Stimulated activated CD4-positive, alpha-beta T cell treated with anti-CD3 and anti-CD28 coated beads, Interleukin-1b, Interleukin-23, amount 100 ng/mL, for 1 hour (primary cell): ENCODE measurements at places on chromosomes 7 and 10.

DNA sequence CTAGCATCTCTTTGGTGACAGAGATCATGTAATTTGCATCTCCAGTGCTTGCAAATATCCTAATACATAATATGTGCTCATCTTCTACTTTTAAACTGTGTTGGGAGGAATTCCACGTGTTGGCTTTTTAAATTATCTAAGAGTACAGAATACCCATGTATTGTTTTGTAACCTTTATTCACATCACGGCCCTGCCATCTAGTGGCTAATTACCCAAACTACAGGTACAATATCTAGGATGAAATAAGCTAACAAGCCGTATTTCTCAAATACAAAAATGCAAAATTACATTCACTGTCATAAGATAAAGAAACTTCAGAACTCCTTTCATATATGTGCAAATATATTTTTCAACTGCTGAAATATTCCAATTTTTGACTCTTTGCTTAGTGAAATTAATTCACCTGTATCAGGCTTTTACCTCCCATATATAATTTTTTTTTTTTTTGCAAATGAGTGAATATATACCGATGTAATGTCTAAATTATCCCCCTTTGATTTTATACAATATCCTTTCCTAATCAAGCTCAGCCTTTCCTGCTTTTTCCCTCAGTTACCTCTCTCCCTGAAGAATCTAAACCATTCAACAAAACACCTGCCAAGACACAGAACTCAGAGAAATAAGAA is 30.3 kb upstream of the LSM8 start:
- DNase-seq = no peak

- DNase-seq = no peak
Observed at GRCh38 chr10:124035928-124036558, 57.4 kb downstream of the CHST15 start.

GRCh38 chr7:102403563-102403962 is 7.4 kb downstream of the PRKRIP1 start:
- no peak for DNase-seq

GRCh38 chr7:103487419-103487818 is 41.4 kb upstream of the SLC26A5 start:
- DNase-seq = no peak

GRCh38 chr10:15775513-15775912 is 55.8 kb upstream of the ITGA8 start:
- DNase-seq = no peak

GRCh38 chr10:82037076-82037475 is 162.1 kb downstream of the NRG3 start:
- no peak for DNase-seq

DNA sequence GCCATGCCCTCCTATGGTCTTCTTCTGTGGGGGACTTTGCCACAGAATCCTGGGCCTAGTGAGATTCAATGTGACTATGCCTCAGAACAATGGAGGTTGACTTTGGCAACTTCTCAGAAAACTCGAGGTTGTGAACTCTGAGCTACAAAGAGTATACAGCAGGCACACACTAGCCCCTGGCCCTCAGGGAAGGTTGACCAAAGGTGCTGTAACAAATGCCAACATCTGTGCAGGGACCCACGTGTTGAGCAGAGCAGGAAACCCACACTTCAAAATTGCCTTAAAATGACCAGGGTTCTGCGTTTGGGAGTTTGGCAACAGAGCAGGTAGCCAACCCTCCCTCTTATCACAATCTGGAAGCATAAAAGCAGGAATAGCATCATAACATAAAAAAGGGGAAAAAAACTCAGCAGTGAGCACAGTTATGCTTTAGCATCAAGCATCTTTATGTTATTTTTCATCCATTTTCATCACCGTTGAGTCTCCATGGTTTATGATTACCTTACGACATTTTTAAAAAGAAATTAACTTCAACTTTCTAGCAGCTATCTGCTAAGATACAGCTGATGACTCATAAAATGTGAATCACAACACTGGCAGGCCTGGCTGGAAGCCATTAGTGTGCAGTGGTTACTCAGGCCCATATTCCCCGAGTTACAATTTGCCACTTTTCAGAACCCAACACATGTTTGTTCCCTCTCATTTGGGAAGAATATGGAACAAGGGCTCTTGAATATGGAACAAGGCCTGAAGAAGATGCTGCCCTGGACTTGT is 11.1 kb downstream of the PRLHR start:
- DNase-seq = no peak

GRCh38 chr7:30168835-30169573 is 34.2 kb downstream of the MTURN start:
- DNase-seq = no peak

DNA sequence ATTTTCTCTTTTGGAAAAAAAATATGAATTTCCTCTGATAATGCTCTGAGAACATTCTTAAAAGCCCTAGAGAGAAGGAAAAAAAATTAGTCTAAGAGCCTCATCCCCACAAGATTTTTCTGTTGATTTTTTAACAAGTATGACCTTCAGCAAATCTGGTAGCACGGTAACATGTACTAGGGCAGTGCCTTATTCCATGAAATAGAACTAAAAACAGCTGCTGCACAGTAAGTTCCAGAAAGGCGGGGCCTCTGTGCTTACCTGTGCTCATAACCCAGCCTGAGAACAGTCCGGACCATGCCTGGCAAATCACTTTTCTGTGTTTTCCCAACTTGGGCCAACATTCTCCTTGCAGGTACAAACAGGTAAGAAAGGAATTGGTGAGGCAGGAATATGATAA is 519.1 kb upstream of the AKR1E2 start:
- DNase-seq = no peak

DNA sequence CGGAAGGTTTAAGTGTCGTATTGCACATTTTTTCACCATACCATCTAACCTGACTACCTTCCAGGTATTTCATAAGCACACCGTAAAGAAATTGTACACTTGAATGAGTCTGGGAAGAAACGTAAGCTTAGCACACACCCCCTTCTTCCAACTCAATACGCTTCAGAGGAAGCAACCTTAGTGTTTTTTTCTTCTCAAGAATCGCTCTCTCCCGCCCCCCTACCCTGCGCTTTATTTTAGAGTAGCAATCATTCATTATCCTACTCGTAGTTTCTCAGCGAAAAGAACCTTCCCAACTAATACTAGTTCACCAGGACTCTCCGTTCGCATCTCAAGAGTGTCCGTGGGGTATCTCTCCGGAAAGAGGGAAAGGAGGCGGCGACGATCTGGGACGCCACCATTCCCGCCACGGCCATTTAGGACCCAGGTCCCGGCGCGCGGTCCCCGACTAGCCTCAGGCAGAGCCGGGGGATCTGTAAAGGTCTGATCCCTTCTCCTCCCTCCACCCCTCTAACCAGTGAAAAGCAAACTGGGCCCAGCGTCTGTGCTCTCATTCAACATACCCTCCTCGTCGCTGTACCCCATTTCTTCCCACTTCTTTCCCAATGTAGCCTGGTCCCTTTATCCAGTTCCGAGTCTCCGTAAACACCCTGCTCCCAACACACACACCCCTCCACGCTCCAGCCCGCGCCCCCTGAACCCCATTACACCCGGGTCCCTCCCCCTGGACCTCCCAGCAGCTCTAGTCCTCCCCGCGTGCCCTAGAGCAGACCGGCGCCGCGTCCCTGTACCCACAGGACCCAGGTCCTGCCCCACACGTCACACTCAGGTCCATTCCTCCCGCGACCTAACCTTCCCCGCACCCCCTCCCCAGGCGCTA is 16.0 kb downstream of the MYOZ1 start:
- DNase-seq = no peak

DNA sequence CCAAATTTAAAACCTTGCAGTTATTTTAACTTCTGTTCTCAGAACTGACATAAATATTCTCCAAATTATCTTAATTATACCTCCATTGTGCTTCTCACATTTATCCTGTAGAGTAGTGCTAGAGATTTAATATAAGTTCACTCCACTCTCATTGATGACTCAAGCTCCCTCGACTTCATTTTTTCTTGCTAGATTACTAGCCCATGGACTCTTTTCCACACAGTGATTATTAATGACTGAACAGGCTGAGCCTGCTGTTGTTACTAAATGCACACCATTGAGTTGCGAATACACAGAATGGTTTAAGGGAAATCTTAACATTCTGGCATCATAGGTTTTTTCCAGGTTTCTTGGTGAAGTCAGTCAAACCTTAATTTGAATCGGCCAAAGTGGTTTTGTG is 179.5 kb upstream of the AKR1E2 start:
- DNase-seq = no peak

GRCh38 chr10:86592413-86592812 is 61.9 kb upstream of the OPN4 start:
- DNase-seq = no peak

- no peak for DNase-seq
Observed at GRCh38 chr10:5818894-5819293, 5.7 kb upstream of the GDI2 start.

GRCh38 chr10:93397020-93397419 is 85.1 kb downstream of the MYOF start:
- DNase-seq = no peak

DNA sequence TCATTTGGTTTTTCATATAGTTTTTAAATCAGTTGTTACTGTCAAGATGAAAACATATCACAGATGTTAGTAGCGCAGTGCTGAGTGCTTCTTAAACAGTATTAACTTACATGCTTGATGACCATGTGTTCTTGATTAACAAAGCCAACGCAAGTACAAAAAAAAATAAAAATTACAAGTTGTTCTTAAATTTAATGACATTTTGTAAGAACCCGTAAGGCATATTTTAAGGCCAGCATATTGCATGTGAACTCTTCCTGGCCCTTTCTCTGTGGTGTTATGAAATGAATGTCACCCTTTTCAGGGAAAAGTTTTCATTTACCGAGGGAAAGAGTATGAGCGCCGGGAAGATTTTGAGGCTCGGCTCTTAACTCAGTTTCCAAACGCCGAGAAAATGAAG is 140.4 kb upstream of the NPS start:
- no peak for DNase-seq

- no peak for DNase-seq
Observed at GRCh38 chr10:938941-939678, 7.6 kb upstream of the LARP4B start.

- no peak for DNase-seq
Observed at GRCh38 chr7:155425011-155425340, 33.0 kb upstream of the EN2 start.

GRCh38 chr7:24052572-24053260 is 231.3 kb upstream of the NPY start:
- DNase-seq = no peak

GRCh38 chr10:110600487-110601101 is 33.1 kb downstream of the SMC3 start:
- no peak for DNase-seq

- DNase-seq = no peak
Observed at GRCh38 chr7:46207931-46208634, 287.0 kb upstream of the IGFBP3 start.

DNA sequence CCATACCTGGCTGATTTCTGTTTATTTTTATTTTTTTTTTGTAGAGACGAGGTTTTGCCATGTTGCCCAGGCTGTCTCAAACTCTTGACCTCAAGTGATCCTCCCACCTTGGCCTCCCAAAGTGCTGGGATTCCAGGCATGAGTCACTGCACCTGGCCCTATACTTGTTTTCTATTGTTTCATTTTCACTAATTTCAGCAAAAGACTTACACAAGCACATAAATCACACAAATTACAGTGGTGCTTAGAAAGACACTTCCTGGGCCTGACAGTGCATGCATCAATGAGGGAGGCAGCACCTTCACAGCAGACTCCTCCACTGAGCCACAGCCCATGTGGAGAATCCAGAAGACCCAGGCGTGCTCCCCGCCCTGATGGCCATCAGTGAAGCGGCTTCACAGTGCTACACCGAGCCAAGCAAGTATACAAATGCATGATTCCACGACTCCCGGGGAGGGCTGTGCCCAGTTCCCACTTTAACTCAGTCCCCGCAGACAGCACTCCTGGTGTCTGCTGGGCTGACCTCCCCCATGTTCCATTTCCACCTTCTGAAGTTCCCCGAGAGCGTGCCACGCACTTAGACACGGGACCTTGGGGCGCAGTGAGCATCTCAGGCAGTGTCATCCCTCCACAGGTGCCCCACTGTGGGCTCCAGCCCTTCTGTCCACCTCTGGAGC is 20.6 kb downstream of the PITRM1 start:
- no peak for DNase-seq

- no peak for DNase-seq
Observed at GRCh38 chr7:146937836-146938235, 821.2 kb downstream of the CNTNAP2 start.

GRCh38 chr10:14873090-14873760 is 5.4 kb upstream of the SUV39H2 start:
- DNase-seq = no peak

DNA sequence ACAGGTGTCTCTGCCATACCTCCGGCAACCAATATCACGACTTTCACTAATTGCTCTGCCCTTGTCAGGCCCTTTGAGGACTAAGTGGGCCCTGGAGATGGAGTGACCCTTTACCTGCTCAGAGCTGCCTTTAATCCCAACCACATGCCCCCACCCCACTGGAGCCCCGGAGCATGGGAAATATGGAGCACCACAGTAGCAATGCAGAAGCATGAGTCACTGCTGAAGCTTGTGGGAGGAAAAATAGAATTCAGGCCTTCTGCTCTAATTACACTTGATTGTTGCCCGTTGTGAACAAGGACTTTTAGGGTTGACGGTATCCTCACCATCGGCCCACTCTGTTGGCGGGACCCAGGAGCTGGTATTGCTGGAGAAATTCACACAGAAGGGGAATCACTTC is 52.5 kb upstream of the FRMD4A start:
- DNase-seq = no peak

DNA sequence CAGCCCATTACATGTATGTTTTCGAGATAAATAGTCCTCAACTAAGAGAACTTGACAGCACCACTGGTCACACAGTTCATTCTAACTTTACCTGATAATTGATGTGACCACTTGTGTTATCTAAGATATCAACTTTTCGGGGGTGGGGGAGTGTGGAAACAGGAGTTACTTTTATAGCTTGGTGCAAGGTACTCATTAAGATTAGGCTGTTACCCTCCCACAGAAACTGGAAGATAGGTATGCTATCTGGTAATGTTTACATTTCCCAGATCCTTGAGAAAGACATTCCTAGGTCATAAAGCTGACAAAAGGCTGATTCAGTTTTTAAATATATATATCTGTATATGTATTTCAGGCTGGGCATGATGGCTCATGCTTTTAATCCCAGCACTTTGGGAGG is 11.1 kb downstream of the ERVW-1 start:
- no peak for DNase-seq

DNA sequence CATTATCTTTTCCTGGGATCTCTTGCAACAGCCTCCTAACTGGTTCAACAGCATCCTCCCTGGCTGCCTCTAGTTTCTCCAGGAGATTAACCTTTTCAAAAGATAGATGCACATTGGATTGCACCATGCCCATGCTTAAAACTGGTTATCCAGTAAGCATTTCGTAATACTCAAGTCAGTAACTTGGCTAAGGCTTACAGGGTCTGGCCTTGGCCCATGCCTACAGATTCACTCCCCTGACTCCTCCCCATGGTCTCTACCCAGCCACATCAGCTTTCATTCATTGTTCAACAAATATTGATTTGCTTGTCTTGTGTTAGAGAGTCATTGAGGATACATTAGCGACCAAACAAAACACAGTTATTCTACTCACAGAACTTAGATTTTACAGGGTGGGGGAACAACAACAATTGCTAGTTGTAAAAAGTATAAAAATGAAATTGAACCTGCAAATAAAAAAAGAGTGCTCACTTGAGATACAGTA is 1.8 kb upstream of the KIF20B start:
- DNase-seq = no peak
